Body of pancreas (tissue), 4 donors: ENCODE measurements at places on chromosomes 12 and 14.

DNA sequence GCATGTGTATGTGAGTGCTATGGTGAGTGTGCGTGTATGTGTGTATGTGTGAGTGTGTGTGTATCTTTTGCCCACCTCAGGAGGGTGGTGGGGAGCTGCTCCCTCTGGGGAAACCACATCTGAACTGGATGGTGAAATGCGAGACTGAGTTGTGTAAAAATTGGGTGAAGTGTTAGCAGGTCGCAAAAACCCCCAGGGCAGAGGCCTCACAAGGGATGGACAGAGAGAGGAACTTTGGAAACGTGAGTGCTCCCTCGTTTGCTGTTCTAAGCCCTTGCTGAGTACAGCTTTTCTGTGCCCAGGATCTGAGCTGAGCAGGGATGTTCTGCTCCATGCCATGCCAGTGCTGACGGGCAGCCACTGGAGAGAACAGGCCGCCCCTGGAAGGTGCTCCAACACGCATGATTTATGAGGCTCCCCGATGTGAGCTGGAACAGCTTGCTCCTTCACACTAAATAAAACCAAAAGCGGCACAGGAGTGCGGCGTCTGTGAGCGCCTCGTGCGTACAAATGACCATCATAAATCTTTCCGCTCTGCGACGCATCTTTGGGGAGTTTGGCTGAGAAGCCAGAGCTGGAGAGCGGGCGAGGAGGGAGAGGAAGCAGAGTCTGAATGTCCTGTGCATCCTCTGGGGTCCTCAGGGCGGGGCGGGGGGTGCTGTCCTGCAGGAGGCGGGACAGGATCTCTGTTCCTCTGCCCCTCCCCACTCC, 14.1 kb upstream of the GALNT9 start:
- H3K27me3 ChIP-seq: no peaks in the 10 kb centered on the region
- H3K36me3 ChIP-seq: no peaks in the 10 kb centered on the region
- H3K4me1 ChIP-seq: no peaks in the 10 kb centered on the region
- no peak overlapping the region for H3K27ac ChIP-seq

- no peaks in the 10 kb centered on the region for H3K27me3 ChIP-seq
- peaks cover 9% of the 10 kb centered on the region for H3K4me1 ChIP-seq
- no peak for DNase-seq
- H3K36me3 ChIP-seq: no peaks in the 10 kb centered on the region
Measured at GRCh38 chr12:52798003-52798670, 2.2 kb upstream of the KRT3 start.

- no peaks in the 10 kb centered on the region for H3K27me3 ChIP-seq
- no peaks in the 10 kb centered on the region for H3K36me3 ChIP-seq
- H3K4me1 ChIP-seq: peaks cover 52% of the 10 kb centered on the region
- H3K4me3 ChIP-seq: no peak overlapping the region
Measured at GRCh38 chr12:15982471-15982870, 71.3 kb downstream of the DERA start.

DNA sequence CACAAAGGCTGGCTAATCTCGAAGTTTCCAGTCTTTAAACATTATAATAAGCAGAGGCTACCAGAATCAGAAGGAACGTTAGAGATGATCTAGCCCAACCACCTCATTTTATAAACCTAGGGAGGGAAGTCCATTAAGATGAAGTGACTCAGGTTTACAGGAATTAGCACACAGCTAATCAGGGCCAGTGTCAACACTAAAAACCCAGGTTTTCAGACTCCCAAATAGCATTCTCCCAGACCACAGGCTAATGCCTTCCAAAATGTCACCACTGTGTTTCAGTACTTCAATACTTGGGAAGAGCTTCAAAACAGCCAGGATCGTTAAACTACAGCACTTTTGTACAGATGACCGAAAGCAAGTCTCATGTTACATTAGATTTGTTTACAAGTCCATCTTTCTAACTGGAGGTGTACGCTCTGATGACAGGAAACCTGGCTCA, 89.2 kb downstream of the FOXN3 start:
- H3K4me1 ChIP-seq: peaks cover 6% of the 10 kb centered on the region
- H3K27ac ChIP-seq: no peak overlapping the region
- H3K27me3 ChIP-seq: no peaks in the 10 kb centered on the region
- H3K36me3 ChIP-seq: no peaks in the 10 kb centered on the region
- DNase-seq: no peak

GRCh38 chr12:104054681-104055346, 4.8 kb upstream of the GLT8D2 start:
- no peak overlapping the region for H3K27ac ChIP-seq
- no peaks in the 10 kb centered on the region for H3K27me3 ChIP-seq
- no peak for DNase-seq

- H3K27me3 ChIP-seq: no peaks in the 10 kb centered on the region
- H3K27ac ChIP-seq: no peak overlapping the region
- H3K4me1 ChIP-seq: no peaks in the 10 kb centered on the region
- H3K36me3 ChIP-seq: no peaks in the 10 kb centered on the region
- no peak for DNase-seq
- no peak overlapping the region for H3K4me3 ChIP-seq
Measured at GRCh38 chr12:6627616-6628015, 8.1 kb downstream of the LPAR5 start.

DNA sequence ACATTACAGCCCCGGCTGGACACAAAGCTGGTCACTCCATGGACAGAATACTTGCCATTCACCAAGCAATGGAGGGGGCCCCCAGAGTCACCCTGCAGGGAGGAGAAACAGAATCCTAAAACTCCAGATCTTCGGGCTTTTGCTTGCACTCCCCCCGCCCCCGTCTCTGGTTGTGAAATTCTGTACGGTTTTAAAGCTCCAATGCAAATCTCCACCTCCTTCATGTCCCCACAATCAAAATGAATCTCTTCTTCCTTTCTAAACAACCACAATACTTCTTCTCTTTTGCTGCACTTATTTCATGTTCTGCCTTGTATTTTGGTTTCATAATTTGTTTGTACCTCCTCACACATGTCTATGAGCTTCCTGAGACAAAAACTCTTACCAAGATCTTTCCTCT, 5.8 kb upstream of the BIN2 start:
- no peaks in the 10 kb centered on the region for H3K4me1 ChIP-seq
- H3K36me3 ChIP-seq: no peaks in the 10 kb centered on the region
- H3K4me3 ChIP-seq: no peak overlapping the region
- H3K27ac ChIP-seq: no peak overlapping the region
- DNase-seq: no peak

DNA sequence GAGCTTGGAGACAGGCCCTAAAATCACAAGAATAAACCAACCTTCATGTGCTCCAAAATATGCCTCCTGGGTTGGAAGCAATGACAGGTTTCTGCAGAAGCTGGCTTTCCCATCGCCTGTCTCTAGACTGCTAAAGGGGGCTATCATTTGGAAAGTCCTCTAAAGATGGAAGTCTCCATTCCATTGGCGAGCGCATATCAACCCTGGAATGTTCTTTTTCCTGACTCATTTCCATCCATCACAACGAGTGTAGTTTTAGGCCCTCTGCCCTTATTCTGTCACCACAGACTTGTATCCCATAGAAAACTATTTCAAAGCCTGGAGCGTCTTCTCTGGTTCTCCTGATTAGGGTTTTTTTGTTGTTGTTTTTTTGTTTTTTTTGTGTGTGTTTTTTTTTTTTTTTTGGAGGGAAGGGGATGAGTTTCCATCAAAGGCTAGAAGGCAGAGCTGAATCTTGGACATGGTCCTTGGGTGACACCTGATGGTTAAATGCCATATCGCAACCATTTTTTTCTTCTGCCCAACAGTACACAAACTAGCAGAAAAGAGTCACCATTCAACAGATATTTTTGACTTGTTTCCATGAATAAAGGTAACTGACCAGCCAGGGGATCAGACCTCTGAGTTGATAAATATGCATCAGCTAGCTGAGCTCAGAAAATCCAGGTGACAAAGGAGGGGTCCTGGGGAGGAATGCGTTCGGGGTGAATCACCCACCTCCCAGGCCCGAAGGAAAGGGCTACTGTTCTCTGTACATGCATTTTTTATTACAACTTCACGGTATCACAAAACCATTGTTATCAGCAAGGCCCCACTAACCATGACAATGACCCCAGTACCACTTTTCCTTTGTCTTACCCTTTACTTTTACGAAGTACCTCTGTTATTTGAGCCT, 40.5 kb downstream of the KCNA5 start:
- no peak overlapping the region for H3K4me3 ChIP-seq
- H3K4me1 ChIP-seq: no peaks in the 10 kb centered on the region
- H3K36me3 ChIP-seq: no peaks in the 10 kb centered on the region
- DNase-seq: peak; percentile 43

DNA sequence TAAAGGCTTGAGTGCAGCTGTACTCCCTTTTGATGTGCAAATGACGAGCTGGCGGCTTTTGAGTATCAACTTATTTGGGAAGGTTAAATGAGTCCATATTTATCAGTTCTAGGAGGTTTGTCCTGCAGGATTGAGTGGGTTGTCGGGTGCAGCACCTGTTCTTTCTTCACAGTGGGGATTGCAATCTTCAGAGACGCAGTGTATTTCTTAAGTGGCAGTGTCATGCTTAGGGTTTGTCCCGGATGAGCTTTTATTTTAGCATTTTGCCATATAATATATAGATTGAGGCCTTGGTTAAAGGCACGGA, 1.2 kb downstream of the FUT8 start:
- peak; percentile 7 for DNase-seq
- peak overlapping the region; percentile 95 for H3K4me3 ChIP-seq
- no peaks in the 10 kb centered on the region for H3K27me3 ChIP-seq
- peak overlapping the region; percentile 94 for H3K27ac ChIP-seq
- no peaks in the 10 kb centered on the region for H3K36me3 ChIP-seq

DNA sequence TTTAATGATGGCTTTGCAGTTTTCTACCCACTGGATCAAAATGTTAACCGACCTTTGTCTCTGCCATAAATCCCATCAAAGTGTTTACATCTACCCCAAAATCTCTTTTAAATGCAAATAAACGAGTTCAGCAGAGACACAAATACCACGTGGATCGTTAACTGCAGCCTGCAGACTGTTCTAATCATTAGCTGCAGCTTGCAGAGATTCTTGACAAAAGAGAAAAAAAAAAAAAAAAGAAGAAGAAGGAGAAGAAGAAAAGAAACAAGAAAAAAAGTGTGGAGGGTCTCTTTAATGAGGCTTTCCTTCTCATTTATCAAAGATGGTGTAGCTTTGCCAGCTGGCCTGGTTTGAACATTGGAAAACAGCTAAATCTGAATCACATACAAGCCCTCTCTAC, 275.7 kb downstream of the NEDD1 start:
- H3K36me3 ChIP-seq: no peaks in the 10 kb centered on the region
- no peak for DNase-seq
- H3K4me1 ChIP-seq: no peaks in the 10 kb centered on the region
- H3K4me3 ChIP-seq: no peak overlapping the region
- H3K27ac ChIP-seq: no peak overlapping the region
- H3K27me3 ChIP-seq: no peaks in the 10 kb centered on the region

DNA sequence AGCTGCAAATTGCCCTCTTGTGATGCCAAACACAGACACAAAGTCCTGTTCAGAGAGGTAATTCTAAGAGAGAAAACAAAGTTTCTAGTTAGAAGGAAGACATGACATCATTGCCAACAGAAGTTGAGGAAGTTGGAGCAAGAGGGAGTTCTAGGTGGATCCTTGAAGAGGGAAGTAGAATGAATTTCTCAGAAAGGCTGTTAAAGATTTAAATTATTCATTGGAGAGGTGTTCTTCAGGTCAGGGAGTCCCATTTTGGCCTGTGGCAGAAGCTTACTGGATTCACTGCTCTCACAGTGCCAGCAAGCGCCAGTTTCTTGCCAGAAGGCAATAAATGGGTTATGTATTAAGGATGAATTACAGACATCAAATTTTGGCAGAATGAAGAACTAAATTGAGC, 15.3 kb downstream of the TSFM start:
- H3K36me3 ChIP-seq: peaks cover 37% of the 10 kb centered on the region
- no peak overlapping the region for H3K4me3 ChIP-seq
- H3K4me1 ChIP-seq: no peaks in the 10 kb centered on the region
- no peak overlapping the region for H3K27ac ChIP-seq
- no peak for DNase-seq

- H3K4me1 ChIP-seq: no peaks in the 10 kb centered on the region
- DNase-seq: no peak
- no peaks in the 10 kb centered on the region for H3K36me3 ChIP-seq
- no peak overlapping the region for H3K4me3 ChIP-seq
- no peaks in the 10 kb centered on the region for H3K27me3 ChIP-seq
Measured at GRCh38 chr12:128056136-128056801, 210.7 kb upstream of the TMEM132C start.

DNA sequence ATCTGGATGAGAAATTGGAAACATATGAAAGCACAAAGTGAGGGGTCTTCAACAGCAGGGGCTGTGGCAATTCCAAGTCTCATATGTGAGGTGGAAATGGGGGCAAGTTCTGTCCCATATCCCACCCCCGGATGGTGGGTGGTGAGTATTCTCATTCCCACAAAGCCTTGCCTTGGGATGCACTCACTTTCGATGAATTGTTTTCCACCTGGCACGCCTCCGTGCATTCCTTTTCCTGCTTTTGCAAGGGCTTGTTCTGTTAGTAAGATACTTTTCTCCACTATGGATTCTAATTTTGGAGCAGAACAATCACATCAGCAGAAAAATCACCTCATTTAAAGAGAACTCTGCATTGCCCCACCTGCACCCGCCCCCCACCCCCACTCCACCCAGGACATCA, 3.1 kb downstream of the LACRT start:
- H3K27ac ChIP-seq: no peak overlapping the region
- H3K27me3 ChIP-seq: no peaks in the 10 kb centered on the region
- no peak for DNase-seq
- H3K4me3 ChIP-seq: no peak overlapping the region
- H3K4me1 ChIP-seq: peaks cover 10% of the 10 kb centered on the region
